ENCODE measurements at places on chromosomes 11 and 22. TPM values are rescaled to one million over a fixed set of nuclear protein-coding genes. Genes with fewer than 3 reads are reported as not detected.

Gene SLC22A12
- total RNA-seq, result not detected

Gene THY1
- total RNA-seq, result 39.7 TPM

Gene VWCE
- 2.0 TPM for total RNA-seq

- no peak overlapping the region for H3K27ac ChIP-seq
- no peak for DNase-seq
- no peaks in the 10 kb centered on the region for H3K27me3 ChIP-seq
- H3K4me3 ChIP-seq, result no peak overlapping the region
Observed at GRCh38 chr22:37716708-37717107, 19.9 kb downstream of the TRIOBP start.

- peaks cover 40% of the 10 kb centered on the region for H3K4me1 ChIP-seq
- no peak overlapping the region for H3K4me3 ChIP-seq
- no peaks in the 10 kb centered on the region for H3K27me3 ChIP-seq
- no peak overlapping the region for H3K27ac ChIP-seq
Observed at GRCh38 chr22:49956914-49957825, 3.4 kb upstream of the PIM3 start.

GRCh38 chr11:122715548-122716440 lies 60.3 kb downstream of the UBASH3B start:
- no peak overlapping the region for H3K4me3 ChIP-seq
- H3K27ac ChIP-seq, result no peak overlapping the region
- H3K4me1 ChIP-seq, result no peaks in the 10 kb centered on the region
- DNase-seq, result no peak

DNA sequence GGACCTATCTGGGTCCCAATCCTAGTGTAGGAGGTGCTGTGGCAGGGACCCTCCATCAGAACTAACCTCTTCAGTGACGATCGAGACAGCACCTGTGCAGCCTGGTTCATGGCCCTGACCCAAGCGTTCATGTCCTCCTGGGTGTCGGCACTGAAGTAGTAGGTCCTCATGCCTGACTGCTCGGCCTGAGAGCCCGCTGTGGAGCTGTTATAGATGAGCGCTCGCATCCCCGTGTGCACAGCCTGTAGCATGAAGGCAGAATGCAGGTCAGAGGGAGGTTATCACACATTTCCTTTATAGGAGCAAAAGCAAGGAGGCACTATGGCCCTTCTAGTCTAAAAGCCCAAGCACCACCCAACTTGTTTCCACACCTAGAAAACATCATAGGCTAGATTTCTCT lies 103.0 kb downstream of the C11orf58 start:
- H3K4me3 ChIP-seq, result no peak overlapping the region
- no peak overlapping the region for H3K27ac ChIP-seq
- no peaks in the 10 kb centered on the region for H3K27me3 ChIP-seq
- H3K36me3 ChIP-seq, result no peaks in the 10 kb centered on the region

DNA sequence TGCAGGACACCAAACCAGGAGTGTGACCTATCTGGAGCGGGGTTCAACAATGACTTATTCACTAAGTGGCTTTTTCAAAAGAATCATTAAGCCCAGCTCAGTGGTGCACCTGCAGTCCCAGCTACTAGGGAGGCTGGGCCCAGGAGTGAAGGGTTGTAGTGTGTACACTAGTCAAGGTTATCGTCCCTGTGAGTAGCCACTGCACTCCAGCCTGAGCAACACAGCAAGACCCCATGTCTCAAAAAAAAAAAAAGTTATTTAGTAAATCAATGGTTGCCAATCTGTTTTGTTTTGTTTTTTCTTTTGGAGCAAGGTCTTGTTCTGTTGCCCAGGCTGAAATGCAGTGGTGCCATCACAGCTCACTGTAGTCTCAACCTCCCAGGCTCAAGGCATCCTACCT lies 7.9 kb downstream of the RHOG start:
- H3K27ac ChIP-seq, result no peak overlapping the region
- H3K4me3 ChIP-seq, result no peak overlapping the region
- H3K36me3 ChIP-seq, result no peaks in the 10 kb centered on the region
